ENCODE measurements at places on chromosomes 2 and 18. TPM values are rescaled to one million over a fixed set of nuclear protein-coding genes. Genes with fewer than 3 reads are reported as not detected.

DNA sequence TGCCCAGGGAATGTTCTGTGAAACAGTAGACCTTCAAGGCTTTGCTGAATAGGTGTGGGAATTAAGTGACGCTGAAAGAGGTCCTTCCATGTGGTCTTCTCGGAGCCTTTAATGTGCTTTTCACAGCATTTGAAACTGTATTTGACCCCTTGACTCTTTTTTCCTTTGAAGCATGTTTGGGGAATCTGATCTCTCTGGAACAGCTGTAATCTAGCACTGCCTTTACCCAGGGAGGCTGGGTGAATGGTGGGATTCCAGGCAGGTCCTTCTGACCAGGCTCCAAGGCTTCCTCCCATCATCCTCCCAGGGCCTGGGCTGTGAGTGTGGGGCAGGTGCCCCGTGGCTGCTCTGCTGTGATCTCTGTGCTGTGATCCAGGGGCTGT lies 4.2 kb downstream of the ZAP70 start:
- no peak for DNase-seq

- no peak for DNase-seq
These were observed 14.1 kb upstream of the GPR55 start for GRCh38 chr2:230939066-230939591.

DNA sequence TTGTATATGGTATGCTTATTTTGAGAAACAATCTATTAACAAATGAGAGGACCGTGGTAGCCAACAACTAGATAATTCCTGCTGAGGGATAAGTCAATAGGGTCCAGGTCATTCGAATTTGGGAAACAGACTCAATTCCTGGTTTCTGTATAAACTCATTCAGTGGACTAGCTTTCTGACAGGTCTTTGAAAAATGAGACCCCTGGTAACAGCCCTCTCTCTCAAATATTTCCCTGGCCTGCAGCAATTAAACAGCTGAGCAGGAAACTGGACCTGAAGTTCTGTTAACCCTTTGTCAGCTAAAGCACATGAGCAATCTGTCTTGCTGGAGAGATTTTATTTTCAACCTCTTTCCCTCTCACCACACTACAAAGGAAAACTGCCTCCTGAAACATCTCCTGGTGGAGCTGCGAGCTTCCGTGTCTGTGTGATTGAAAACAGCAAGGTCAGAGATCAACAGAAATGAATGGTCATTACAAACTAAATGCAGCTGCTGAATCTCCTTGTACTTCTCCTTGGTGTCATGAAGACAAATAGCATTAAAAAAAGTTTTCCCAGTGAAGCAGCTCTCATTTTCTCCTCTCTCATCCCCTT lies 70.3 kb upstream of the CCDC85A start:
- DNase-seq, result no peak

DNA sequence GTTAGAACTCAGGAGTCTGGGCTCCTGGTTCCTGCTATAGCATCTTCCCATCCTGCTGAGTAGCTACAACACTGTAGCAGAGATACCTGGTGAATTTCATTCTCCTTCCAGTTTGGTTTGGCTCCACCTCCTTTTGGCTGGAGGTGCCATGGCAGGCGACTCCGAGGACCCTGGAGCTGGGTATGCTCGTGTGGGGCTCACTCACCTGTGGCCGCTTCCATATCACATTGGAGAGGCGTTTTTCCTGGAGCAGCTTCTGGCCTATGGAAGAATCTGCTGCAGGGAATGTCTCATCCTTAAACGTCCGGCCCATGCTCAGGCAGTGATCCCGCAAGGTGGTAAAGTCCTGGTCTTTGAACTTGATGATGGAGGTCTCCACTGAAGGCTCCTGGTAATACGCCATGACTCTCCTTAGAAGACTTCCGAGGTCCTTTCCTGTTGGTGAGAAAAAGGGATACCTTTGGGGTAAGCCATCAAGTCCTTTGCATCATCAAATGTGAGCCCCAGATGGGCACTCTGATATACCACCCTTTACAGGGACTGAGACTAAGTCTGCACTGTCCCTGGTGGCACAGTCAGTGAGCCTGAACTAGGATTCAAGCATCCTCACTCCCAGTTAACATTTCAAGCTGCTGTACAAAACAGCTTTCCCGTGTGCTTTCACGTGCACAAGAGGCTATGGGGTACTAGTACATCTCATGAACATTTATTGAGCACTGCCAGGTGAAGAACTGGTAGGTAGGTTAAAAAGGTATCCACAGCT lies 20.1 kb downstream of the CAPN13 start:
- no peak for DNase-seq

- DNase-seq, result no peak
These were observed 169.0 kb downstream of the EIPR1 start for GRCh38 chr2:3208591-3208990.

GRCh38 chr2:225027061-225027762 lies 15.1 kb downstream of the DOCK10 start:
- DNase-seq, result no peak

DNA sequence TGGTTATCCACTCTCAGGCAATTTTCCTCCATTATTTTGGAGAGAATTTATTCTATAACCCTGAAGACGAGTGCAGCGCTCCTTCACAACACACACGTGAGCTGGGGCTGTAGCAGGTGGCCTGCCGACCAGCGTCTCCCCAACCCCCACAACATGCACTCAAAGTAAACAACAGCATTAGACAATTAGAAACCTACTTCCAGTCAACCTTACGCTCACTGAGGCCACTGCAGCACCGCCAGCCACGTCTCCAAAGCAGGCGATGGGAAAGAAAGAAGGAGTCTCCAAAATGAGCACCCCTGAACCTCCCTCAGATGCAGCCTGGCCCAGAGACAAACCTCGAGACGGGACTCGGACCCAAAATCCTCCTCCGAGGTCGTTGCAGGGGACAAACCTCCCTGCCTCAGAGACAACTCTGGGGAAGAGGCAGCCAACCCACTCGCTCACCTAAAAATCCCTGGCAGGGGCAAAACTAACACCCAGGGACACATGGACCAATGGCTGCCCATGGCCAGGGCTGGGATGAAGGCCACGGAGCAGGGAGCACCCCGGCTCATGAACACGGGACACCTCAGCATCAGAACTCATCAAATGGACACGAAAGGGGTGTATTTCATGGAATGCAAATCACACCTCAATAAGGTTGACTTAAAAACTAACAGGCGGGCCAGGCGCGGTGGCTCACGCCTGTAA lies 2.6 kb downstream of the SLC66A2 start:
- DNase-seq, result no peak

GRCh38 chr18:13220361-13220991 lies 1.9 kb downstream of the LDLRAD4 start:
- DNase-seq, result no peak

DNA sequence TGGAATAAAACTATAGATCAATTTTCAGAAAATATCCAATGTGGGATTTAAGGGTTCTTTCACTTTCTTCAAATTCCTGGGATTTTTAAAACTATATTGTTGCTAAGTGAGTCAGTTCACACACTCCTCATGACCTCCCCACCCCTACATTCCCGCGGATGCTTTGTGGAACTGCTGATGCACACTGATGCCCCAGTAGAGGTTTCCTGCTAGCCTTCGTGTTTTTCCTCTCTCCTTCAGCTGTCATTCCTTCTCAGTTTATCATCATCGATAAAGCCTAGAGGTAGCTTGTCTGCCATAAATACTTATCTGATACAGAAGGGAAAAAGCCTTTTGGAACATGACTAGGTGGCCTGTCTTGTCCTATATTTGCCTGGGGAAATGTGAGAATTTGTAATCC lies 67.4 kb upstream of the GALNT5 start:
- no peak for DNase-seq

DNA sequence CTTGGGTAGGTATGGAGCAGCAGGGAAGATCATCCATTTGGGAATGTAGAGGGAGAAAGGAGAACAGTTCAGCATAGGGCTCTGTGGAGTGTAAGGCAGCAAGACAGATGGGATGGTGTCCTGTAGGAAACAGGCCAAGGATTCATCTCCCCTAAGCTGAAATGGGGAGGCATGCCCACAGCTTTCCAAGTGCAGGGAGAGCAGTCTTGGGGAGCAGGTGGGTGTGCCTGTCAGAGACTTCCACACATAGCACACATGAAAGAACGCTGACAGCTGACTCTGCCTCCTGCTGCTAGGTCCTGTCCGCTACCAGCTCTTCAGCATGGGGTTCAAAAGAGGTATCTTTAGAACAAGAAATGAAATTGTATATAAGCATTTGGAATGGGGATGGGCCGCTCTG lies 9.0 kb downstream of the SETBP1 start:
- no peak for DNase-seq

Gene MYO5B
- total RNA-seq, result under 0.01 TPM

Gene CNTNAP5
- 0.27 TPM for total RNA-seq

Gene DNER
- not detected for total RNA-seq

Gene TYMS
- 22.6 TPM for total RNA-seq

Gene C2orf15
- 1.6 TPM for total RNA-seq

Gene ALLC
- not detected for total RNA-seq

Gene HRH4
- 0.54 TPM for total RNA-seq

Gene CYP26B1
- 0.81 TPM for total RNA-seq

Gene VIT
- total RNA-seq, result not detected

Measured in hematopoietic multipotent progenitor cell (in vitro differentiated cells).